ENCODE measurements at places on chromosomes 2 and 18.

- DNase-seq: peak; percentile 89
Observed at GRCh38 chr2:199988151-199988550, 32.8 kb downstream of the MAIP1 start.

DNA sequence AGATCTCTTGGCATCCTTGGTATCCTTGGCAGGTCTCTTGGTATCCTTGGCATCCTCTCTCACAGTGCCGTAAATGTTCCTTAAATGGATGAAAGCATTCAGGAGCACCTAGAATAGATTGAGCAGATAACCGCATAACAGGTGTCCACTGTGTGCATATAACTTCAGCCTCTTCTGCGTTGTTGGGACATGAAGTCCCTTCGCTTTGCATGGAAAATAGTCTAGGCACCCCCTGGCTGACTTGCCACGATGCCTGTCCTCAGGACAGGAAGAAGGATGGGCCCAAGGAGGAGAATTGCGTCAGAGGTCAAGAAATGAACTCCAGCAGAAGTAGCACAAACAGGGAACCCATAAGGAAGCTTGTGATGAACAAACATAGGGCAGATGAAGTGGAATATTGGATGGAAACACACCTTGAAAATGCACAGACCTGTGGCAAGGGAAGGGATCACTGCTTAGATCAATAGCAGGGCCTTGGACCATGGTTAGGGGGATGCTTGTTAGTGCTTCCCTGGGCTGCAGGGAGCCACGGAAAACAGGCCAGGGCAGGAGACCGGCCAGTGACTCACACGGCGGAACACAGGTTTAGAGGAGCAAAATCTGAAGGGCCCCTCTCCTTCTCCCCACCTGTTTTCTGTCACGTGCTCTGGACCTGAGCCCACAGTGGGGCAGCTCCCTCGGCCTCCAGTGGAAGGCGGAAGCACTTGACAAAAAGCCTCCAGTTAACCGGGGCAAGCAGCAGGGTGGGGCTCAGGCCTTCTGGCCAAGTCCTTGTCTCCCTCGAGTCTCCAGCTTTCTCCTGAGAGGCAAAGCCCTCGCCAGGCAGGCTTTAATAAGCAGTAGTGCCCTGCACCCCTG lies 99.2 kb upstream of the ASAP2 start:
- DNase-seq: no peak

- DNase-seq: no peak
Observed at GRCh38 chr2:67917332-67918054, 145.3 kb downstream of the C1D start.

- peak; percentile 25 for DNase-seq
Observed at GRCh38 chr2:195535911-195536522, 121.0 kb upstream of the SLC39A10 start.

DNA sequence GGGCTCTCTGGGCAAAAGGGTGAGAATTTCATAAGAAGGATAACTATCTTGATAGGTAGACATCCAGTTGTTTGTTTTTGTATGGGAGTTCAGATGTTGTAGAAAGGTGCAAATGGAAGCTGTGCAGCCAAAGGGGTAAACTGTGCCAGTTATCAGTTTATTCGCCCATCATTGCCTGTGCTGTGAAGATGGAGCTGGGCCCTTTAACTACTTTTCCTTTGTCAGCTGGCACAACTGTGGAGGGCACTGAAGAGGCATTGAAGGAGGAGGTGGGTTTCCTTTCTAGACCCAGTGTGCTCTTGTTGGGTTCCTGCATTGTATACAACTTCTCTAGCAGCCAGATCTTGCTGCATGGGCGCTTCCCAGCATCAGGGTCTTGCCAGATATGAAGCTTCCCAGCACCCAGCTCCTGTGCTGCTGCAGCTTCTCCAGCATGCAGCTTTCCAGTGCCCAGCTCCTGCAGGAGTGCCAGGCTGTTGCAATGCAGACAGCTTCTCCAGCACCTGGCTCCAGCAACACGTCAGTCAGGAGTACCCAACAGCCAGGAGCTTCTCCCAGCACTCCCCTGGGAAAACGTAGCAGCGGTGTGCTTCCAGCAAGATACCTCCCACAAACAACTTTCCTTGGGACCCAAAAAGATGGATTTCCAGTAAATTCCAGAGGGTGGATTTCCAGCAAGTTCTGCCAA lies 15.3 kb downstream of the DNMT3A start:
- no peak for DNase-seq

GRCh38 chr18:35171315-35171987 lies 69.4 kb upstream of the ZNF397 start:
- DNase-seq: no peak

GRCh38 chr2:119929537-119929936 lies 83.3 kb upstream of the EPB41L5 start:
- DNase-seq: no peak

- no peak for DNase-seq
Observed at GRCh38 chr18:55406451-55406991, 181.5 kb downstream of the TCF4 start.

DNA sequence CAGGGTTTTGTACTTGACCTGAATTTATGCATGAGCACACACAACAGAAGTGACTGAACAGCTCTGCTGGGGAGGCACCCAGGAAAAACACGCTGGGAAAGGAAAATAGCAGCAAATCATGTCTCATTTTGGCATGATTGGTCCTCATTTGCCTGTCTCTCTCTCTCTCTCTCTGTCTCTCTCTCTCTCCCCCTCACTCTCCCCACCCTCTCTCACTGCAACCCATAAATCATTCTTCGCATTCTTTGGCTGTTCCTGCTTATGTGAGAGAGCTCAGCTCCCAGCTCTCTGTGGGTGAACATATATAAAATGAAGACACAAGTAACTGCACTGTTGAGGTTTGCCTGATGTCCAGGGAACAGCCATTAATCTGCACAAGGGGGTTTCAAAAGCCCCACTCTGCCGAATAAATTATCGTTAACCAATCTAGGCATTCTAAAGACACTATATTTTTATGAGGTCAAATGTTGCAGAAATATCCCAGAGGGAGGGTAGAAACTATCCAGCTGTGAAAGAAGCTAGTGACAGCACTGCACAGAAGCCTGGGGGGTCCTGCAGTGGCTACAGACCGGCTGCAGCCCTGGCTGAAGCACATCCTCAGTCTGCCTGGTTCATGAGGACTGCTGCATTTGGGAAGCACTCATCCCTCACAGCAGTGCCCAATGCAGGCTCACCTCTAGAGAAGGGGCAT lies 260.3 kb downstream of the AFF3 start:
- DNase-seq: peak; percentile 91

- no peak for DNase-seq
Observed at GRCh38 chr18:42157420-42157819, 202.4 kb downstream of the PIK3C3 start.

GRCh38 chr2:119224391-119225104 lies 914 bp downstream of the STEAP3 start:
- no peak for DNase-seq

- DNase-seq: no peak
Observed at GRCh38 chr2:172613615-172614231, 57.8 kb downstream of the PDK1 start.

DNA sequence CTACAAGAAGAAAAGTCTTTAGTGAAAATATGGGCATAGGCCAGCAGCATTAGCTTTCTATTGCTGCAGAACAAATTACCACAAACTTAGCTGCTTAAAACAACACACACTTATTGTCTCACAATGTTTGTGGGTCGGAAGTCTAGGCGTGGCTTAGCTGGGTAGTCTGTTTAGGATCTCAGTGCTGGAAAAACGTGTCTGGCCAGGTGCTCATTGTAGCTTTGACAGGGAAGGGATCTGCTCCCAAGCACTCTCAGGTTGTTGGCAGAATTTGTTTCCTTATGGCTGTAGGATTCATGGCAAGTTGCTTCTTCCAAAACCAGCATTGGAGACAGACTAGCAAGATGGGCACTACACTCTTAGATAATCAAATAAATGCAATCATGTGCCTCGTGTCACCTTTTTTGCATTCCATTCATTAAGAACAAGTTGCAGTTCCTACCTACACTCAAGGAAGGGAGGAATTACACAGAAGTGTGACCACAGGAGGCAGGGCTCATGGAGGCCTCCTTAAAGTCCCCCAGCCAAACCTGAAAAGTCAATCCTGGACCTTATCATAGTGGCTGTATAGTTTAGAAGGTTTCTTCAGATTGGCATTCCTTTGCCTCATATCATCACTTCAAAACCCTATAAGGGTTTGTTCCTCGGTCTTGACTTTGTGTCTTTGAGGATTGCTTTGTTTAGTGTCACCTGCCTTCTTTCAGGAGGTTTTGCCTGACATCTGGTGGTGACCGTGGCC lies 17.3 kb downstream of the MRPL30 start:
- peak; percentile 49 for DNase-seq

DNA sequence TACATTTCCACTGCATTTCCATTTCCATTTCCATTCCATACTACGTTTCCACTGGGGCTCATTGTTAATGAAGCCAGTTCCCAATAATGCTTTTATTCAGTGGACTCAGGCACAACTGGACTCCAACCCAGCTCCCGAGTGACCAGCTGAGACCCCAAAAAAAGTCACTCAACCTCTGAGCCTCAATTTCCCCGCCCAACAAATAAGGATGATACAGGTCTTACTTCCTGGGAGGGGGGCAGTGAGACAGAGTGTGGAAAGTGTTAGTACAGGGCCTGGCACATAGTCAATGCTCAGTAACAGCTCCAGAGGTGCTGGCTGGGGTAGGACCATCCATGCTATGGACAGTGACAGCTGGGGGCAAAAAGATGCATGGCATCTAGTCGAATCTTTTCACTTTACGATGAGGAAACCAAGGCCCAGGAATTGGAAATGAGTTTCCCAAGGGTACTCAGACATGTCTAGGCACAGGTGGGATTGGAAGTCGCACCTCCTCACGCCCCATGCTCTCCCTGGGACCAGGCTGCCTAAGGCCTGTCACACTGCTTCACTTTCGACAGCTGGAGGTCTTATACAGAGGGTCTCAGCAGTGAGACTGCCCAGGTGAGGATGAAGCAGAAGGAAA lies 226.5 kb downstream of the ANAPC1 start:
- no peak for DNase-seq

- DNase-seq: no peak
Observed at GRCh38 chr2:69416147-69416546, 21.1 kb downstream of the NFU1 start.

- peak; percentile 68 for DNase-seq
Observed at GRCh38 chr2:85826990-85827878, 61.6 kb downstream of the ST3GAL5 start.

GRCh38 chr18:49754866-49755265 lies 58.5 kb downstream of the ACAA2 start:
- DNase-seq: no peak

- DNase-seq: no peak
Observed at GRCh38 chr2:229084447-229084846, 186.6 kb downstream of the PID1 start.

DNA sequence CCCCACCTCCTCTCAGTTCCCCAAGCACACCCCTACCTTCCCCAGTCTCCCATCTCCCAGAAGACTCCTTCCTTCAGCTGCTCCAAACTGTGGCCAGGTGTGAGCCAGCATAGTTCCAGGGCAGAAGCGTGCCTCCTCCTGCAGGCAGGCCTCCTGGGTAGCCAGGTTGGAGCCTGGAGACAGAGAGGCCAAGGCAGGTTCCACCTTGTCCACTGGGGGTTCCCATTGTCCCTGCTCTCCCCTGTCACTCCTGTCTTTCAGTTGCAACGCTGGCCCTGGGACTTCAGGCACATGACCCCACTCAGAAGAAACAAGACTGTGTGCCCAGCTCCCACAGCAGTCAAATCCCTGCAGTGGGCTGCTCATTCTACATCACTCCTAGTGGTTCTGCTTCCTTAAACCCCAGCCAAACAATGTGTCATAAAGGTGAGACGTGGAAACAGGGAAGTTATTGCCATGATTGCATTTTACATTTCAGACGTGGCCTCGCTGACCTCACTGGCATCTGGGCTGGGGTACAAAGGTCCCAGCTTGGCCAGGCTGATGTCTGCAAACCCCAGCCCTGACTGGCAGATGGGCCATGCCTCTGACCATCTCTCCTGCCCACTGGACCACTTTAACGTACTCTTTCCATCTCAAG lies 96.5 kb upstream of the BOD1L2 start:
- no peak for DNase-seq

Measured in umbilical cord (tissue), 2 donors.